ENCODE measurements at places on chromosomes 12 and 14.

DNA sequence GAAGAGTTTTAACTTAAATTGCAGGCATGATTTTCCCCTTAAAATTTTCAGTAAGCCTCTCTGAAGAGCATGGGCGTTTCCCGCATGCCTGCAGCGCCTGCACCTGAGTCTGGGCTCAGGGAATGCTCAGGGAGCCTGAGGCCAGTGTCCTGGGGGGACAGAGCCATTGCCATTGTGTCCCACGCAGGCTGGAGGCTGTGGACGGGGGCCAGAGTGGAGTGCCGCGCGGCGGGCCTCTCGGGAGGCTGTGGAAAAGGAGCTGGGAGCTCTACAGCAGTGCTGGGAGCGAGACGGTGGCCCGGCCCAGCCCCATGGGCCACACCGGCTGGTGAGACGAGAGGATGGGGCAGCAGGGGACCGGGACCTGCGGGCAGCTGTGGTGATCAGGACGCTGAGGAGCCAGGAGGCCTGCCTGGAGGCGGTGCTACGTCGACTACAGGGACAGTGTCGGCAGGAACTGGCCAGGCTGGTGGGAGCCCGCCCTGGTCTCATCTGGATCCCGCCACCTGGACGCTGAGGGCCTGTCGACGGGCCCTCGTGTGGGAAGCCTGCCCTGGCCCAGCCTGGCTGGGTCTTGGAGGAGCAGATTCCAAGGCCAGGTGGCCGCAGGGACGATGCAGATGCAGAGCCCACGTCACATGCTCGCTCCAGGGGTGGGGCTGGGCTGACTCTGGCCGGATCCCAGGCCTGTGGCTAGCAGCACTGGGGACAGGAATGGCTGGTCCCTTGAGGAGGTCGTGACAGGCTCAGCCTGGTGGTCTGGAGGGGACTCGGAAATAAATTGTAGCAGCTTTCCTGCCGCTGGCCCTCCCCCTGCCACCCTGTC is 7.6 kb downstream of the TEDC1 start:
- peak; percentile 76 for DNase-seq

GRCh38 chr14:94423453-94424056 is 29.0 kb downstream of the SERPINA11 start:
- DNase-seq = peak; percentile 85

DNA sequence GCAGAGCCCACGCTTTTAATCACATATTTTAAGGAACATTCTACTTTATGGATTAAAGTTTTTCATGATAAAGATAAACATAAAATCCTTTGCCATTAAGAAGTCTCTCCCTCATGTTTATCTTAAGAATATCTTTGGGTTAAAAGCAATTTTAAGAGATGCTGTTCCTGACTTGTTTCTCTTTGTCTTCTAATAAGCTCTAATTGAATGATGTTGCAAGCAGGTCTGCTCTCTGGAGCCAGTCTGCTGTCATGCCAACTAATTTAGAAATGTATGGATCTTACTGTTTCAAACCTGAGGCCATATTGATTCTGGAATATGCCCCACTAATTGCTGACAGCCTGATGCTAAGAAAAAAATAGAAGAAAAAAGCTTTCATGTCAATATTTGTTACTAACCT is 173.6 kb downstream of the TTC8 start:
- no peak for DNase-seq

- no peak for DNase-seq
These were observed 401.4 kb downstream of the RPL10L start for GRCh38 chr14:46250113-46250703.

GRCh38 chr12:27006797-27007467 is 7.3 kb downstream of the TM7SF3 start:
- no peak for DNase-seq

GRCh38 chr12:52916216-52916615 is 11.3 kb upstream of the KRT8 start:
- peak; percentile 1 for DNase-seq

DNA sequence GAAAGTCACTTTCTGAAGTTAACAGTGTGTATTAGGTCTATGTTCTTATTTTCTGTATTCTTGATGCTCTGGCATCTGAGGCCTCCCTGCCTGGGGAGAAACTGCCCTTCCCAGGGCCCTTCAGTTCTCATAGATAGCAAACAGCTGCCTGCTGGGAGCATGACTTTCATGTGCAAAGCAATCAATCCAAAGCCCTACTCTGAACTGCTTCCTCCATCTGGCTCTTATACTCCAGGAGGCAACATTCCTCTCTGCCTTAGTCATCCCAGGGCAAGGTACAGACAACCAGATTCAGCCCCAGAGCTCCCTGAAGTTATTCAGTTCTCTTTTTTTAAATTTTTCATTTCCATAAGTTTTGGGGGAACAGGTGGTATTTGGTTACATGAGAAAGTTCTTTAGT is 41.7 kb upstream of the RIN3 start:
- peak; percentile 84 for DNase-seq

DNA sequence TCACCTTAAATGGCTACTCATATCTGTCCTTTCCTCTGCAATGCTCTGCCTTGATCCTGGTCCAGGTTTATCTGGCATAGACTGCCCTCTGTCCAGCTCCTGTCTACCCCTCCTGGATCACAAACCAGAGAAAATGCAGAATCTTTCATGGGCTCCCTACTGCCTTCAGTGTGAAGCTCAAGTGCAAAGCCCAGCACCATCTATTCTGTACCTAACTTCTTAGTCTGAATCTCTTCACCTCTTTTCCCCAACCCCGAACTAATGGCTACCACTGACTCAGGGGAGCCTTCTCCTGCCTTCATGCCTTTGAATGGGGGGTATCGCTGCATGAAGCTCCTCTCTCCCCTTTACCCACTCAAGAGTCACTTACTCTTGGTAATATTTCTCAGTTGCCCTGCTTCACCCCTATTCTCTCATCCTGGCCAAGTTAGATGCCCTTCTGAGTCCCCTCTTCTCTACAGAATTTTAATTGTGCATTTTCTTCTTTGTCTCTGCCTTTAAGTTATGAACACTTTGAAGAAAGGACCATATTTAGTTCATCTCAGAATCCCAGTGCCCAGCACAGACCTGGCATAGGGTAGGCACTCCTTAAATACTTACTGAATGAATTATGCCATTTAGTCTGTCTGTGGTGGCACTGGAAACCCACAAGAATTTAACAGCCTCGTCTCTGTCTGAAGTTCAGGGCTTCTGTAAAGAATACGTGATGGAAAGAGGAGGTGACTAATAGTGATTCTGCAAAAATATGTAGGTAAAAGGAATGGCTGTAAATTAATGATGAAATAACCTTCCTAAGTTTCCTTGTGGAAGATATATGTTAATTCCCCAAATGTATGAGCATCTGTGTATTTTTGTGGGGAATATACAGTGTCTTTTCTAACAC is 191.3 kb upstream of the AMIGO2 start:
- no peak for DNase-seq

GRCh38 chr12:180445-180844 is 33.5 kb downstream of the SLC6A12 start:
- DNase-seq = no peak

DNA sequence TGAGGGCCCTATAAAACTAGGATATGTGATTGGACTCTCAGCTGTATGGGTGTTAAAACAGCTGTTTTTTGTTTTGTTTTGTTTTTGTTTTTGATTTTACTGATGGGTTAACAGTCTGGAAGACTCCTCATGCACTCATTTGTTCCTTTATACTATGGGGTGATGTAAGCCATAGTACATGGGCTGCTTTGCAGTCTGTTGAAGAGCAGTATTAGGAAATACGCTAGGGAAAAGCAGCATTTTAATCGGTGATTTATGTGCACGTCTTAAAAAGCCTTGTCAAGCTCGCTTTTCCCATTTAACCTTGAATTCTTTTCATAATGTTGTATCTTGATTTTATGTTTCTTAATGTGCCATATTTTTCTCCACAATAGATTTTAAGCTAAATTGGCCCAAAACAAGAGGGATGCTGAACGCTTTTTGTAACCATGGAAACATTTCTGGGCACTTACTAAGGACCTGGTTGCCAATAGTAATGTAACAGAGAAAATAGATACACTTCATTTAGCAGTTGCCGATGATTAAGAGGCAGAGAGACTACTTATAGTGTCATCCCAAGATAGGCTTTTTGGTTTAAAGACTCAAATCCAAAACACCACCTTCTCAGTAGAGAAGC is 244.0 kb downstream of the SNAPC1 start:
- DNase-seq = no peak

- DNase-seq = no peak
These were observed 8.6 kb upstream of the TMCC3 start for GRCh38 chr12:94658931-94659330.

GRCh38 chr12:95248604-95249360 is 31.2 kb downstream of the VEZT start:
- DNase-seq = no peak

DNA sequence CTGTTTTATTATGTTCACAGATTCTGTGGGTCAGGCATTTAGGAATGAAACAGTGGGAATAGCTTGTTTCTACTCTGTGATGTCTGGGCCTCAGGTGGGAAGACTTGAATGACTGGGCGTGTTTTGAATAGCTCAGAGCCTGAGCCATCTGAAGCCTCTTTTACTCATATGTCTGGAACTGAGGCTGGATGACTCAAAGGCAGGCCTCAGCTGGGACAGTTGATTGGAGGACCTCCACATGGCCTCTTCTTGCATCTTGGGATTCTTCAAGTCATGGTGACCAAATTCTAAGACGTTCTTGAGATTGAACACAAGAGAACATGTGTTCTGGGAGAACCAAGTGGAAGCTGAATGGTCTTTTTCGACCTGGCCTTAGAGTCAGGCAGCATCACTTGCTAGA is 45.8 kb upstream of the TBX3 start:
- no peak for DNase-seq

DNA sequence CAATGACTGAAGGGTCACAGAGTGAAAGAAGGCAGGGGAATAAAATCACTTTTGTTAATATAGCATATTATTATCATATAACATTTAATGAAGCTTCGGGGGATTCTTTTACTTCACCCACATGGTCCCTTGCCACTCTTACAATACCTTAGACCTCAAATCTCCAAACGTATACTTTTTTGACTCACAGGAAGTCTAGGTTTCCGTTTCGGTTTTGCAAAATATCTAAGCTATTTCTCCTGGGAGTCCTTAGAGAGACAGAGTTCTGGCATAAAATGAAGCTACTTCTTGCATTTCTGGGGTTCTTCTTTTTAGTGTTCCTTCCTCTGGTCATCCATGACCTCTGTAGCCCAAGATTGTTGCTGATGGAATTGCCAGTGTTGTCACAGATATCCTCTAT is 590.5 kb upstream of the ATP2B1 start:
- no peak for DNase-seq

DNA sequence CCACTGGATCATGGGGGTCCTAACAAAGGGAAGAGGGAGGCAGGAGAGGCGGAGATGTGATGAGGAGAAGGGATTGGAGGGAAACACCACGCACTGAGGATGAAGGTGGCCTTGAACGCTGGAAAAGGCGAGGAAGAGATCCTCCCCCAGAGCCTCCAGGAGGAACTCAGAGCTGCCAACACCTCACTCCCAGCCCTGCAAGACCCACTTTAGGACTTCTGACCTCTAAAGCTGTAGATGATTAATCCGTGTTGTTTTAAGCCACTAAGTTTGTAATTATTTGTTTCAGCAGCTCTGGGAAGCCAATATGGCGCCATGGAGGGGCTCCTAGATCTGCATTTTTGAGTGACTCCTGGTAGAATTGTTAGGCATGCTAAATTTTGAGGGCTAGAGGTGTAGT is 74.6 kb upstream of the CEP83 start:
- no peak for DNase-seq

GRCh38 chr12:126286203-126286602 is 1221.0 kb downstream of the AACS start:
- no peak for DNase-seq

- no peak for DNase-seq
These were observed 61.6 kb downstream of the GARIN6 start for GRCh38 chr12:99709116-99709515.

DNA sequence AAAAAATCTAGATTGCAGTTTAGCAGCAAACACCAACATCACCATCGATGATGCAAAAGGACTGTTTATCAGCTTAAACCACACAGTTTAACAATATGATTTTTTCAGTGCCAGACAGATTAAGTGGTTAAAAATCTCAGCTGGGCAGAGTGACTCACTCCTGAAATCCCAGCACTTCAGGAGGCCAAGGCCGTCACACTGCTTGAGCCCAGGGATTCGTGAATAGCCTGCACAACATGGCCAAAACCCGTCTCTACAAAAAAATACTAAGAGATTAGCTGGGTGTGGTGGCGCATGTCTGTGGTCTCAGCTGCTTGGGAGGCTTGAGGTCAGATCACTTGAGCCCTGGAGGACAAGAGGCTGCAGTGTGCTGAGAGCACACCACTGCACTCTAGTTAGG is 8.9 kb downstream of the RSRC2 start:
- no peak for DNase-seq

GRCh38 chr14:68020493-68020892 is 200.9 kb downstream of the RAD51B start:
- DNase-seq = no peak
